C1 segment of cervical spinal cord (tissue), 14 donors: ENCODE measurements at places on chromosomes 5 and 9.

DNA sequence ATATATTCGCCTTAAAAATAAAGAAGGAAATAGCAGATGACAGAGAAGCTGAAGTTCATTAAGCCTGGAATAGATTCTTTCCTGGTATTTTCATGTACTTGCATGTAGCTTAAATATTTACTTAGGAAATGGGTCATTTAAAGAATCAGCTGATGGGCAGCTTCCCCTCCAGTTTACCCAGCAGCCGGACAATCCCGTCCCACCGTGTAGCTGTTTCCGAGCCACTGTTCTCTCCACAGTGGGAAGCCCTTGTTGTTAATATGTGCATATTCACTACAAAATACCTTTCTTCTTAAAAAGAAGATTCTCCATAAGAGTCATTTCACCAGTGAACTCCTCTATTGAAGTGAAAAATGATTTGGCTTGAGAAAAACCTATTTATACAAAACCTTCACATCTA lies 187.0 kb downstream of the FANCC start:
- DNase-seq, result no peak

DNA sequence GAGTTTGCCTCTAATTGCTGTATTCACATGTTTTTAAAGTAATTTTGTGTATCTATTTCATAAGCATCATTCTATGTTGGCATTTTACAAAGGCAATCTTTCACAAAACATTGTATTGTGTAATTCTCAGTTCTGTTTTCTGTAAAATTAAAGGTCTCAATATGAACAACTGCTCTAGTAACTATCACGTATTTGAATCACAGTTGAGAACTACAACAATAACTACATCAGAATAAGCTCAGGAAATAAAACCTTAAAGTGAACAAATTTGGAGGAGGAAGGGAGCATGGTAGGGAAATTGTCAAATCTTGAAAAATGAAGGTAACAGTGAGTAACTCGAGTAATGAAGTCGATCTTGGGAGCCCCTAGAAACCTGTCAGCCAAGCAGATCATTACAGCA lies 22.5 kb upstream of the CAMK4 start:
- DNase-seq, result no peak

DNA sequence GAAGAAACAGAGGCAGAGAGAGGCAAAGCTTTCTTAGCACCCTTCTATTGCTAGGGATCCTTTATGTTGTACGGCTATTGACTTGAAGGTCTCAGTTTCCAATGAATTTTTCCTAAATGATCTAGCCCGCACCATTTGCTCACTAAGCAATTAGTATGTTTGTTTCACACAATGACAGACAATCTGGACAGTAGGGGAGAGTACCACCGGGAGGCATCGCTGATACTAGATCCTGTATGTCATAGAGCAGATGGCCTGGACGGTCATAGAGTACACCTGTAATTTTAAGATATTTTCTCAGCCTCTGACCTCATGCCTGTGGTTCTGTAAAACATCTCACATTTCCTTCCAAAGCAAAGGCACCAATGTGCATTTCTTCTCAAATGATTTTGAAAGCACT lies 194.3 kb downstream of the TLE4 start:
- DNase-seq, result no peak

- no peak for DNase-seq
Measured at GRCh38 chr5:148991566-148991965, 71.3 kb downstream of the SH3TC2 start.

DNA sequence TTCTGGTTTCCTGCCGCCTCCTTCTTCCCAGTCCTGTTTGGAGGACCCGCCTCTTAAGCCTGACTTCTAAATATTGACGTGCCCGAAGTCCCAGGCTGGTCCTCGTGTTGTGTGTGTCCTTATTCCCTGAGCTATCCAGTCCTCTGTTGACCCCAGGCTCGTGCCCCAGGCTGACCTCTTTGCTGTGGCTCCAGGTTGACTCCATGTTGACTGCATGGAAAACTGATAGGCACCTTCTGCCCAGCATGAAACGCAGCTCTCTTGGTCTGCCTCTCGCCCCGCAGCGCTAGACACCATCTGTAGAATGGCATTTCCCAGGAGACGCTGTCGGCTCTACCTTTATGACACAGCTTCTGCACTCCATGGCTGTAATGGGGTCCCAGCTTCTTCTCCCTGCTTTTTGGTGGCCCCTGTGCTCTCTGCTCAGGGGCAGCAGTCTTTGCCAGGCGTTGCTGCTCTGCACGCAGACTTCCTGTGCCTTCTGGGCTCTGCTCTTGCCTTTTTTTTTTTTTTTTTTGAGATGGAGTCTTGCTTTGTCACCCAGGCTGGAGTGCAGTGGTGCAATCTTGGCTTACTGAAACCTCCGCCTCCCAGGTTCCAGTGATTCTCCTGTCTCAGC lies 28.4 kb downstream of the EHMT1 start:
- no peak for DNase-seq

DNA sequence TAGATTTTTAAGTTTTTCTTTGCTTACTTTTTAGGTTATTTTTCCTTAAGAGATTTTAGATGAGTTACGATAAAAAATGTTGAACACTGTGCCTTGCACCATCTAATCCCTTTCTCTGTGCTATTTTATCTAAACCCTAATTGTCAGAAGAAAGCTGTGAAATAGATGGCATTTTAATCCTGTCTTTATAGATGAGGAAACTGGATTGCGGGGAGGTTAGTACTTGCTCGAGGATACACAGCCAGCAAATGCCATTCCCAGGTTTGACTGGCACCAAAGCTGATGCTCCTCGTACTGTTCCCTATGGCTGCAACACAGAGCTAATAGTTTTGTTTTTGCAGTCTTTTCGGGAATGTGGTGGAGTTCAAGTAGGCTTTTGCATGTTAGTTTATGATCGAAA lies 82.7 kb downstream of the ZSWIM6 start:
- no peak for DNase-seq

DNA sequence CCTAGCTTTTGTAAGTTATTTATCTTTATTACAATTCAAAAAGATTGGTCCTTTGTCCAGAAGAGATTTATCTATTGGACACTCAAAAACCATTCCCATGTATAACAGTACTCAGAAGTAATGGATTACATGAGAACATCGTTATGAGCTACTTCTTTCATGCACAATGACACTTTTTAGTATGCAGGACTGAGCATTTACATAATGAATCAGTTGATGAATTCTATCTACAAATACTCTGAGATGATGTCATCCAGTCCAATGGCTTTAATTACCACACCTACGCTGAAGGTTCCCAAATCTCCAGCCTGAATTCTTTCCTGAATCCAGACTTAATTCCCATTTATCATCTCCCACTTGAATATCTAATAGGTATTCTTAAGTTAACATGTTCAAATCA lies 75.3 kb downstream of the PTBP3 start:
- no peak for DNase-seq

DNA sequence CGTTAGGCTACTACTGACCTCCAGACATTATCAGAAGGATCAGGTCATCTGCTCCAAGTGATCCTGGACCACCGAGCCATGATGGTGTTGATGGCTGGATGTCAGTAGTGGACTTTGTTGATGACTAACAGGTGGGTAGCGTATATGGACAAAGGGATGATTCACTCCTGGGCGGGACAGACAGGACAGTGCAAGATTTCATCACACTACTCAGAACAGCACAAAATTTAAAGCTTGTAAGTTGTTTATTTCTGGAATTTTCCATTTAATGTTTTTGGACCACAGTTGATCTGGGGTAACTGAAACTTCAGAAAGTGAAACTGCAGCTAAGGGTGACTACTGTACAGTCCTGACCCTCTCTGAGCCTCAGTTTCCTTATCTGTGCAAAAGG lies 12.7 kb downstream of the PDGFRB start:
- DNase-seq, result no peak

DNA sequence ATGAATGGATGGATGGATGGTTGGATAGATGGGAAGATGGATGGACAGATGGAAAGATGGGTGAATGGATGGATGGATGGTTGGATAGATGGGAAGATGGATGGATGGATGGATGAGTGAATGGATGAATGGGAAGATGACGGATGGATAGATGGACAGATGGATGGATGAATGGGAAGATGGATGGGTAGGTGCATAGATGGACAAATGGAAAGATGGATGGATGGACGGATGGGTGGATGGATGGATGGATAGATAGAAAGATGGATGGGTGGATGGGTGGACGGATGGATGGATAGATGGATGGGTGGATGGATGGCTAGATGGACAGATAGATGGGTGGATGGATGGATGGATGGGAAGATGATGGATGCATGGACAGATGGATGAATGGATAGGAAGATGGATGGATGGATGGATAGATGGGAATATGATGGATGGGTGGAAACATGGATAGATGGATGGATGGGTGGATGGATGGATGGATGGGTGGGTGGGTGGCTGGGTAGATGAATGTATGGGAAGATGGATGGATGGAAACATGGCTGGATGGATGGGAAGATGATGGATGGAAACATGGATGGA lies 16.5 kb upstream of the EXOC3 start:
- DNase-seq, result no peak

DNA sequence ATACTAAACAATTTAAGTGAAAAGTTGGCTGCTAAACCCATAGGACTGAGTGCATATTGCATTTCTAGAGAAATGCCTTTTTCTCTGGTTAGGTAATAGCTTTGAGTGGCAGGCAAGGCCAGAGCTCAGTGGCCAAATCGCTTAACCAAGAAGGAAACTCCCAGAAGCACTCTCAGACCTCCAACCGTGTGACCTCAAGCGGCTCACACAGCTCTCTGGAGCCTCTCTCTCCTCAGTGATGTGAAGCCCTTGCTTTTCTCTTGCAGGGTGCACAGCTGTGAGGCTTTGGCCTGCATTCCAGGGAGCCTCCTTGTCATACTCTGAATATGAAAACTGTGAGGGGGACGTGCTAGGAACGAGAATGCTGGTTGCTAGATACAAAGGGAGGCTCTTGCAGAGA lies 106.7 kb downstream of the INSYN2B start:
- DNase-seq, result no peak

DNA sequence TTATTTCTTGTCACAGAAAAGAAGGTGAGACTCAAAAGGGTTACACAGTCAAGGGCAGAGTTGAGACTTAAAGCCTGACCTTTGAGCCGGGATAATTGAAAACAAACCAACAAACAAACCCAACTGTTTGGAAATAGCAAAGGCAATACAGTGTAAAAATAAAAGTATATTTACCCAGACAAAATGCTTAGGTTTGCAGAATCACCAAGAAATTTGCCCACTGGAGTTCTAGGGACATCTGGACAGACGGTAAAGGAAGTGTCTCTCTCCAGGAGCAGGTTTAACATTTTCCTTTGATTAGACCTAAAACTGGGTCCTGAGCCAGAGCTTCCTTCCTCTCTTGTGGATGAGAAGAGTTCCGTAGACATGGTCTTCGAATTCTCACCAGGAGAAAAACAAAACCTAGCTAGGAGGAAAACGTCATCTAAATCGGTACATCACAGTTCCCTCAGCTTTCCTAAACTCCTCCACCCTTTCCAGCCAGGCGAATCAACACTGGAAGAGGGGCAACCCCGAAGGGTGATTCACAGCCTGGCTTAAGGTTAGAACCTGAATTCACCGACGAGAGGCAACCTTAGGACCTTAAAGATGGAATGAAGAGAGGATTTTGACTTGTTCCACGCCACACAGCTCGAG lies 673 bp downstream of the CDC25C start:
- DNase-seq, result no peak

- no peak for DNase-seq
Measured at GRCh38 chr5:105684799-105685198, 1985.9 kb downstream of the EFNA5 start.

DNA sequence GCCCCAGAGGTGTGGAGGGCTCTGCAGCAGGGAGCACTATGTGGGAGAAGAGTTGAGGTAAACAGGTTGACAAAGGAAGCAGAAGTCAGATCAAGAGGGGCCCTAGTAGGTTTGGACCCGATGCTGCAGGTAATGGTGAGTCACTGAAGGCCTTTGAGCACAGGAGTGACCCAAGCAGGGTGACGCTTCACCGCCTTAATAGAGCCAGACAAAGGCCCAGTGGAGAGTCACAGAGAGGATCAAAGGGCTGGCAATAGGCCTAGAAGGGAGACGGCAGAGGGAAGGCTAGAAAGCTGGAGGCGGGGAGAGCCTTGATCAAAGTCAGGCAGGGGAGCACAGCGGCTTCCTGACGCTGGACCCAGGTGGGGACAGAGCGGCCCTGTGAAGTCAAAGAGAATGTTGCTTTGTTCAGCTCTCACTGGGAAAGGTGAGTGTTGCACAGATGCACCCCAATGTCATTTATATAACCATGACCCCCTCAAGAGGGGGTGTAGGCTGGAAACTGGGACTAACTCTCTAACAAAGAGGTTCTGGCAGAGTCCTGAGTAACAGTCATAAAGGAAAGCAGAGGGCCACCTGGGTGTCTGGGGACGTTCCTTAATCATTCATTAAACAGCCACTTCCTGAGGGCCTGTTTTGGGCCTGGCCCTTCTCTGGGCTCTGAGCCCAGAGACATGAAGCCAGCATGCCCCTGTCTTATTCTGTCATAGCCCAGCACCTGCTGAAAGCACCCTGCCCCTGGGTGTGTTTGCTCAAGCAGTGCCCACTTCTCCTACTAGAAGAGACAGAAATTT lies 9.8 kb upstream of the CPLX2 start:
- no peak for DNase-seq

GRCh38 chr5:79109527-79110492 lies 1.8 kb upstream of the BHMT start:
- DNase-seq, result no peak

DNA sequence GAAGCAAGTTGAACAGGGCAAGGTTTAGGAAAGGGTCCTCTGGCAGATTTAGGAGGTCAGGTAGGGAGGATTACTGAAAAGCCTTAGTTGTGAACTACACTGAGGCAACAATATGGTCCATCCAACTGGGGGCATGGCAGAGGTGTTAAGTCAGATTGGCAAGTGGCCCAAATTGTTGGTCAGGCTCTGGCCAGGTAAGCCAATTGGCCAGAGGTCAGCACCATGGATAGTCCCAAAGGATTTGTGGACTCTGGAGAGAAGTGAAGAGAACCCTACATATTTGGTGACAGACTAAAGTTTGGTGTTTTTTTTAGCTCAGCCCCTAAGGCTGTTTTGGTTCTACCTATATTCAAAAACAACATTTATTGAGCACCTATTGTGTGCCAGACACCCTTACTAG lies 39.1 kb upstream of the RASGRF2 start:
- DNase-seq, result no peak

GRCh38 chr5:7586480-7586879 lies 190.5 kb downstream of the ADCY2 start:
- DNase-seq, result no peak

DNA sequence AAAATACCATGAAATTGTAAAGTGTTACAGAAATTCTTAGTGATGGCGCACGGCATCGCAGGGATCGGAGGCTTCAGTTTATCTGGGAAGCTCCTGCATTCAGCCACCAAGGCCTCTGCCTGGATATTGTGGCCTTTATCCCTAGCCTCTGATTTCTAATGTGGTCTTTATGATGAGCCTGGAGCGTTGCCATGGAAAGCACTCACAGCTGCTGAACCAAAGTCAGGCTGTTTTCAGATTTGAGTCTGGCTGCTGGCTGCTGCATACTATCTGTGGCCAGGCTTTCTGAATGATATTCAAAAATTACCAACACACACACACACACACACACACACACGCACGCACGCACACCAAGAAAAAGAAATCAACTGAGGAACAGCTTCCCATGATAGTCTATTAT lies 101.1 kb upstream of the ZNF366 start:
- peak; percentile 20 for DNase-seq

- DNase-seq, result no peak
Measured at GRCh38 chr9:89001917-89002540, 10.8 kb downstream of the S1PR3 start.

- no peak for DNase-seq
Measured at GRCh38 chr5:89372176-89372575, 489.2 kb upstream of the MEF2C start.
